ENCODE measurements at places on chromosomes 13 and 19.
A peak's percentile ranks its signal among the peaks of the same experiment; 100 is the strongest.

DNA sequence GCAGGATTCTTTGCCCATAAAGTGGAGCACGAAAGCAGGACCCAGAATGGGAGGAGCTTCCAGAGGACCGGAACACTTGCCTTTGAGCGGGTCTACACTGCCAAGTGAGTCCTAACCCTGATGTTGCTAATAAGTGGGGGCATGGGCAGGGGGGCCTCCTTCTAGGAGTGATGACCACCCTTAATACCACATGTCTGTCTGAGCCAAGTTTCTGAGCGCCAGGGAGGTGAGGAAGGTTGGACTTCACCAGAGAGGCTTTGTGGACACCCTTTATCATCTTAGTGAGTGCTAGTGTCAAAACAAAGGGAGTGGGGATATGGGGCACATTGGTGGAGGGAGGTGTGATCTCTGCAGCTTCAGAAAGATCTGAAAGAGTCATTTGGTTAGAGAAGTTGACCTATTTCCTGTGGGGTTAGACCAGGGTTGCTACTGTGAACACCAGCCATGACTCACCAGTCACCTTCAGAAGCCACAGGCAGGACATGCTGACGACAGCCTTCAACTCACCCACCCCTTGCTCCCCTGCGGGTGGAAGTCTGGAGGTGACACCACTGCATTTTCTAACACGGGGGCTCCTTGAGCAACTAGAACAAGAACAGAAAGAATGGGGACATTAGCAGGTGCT is 8.8 kb downstream of the ALOX5AP start:
- peak; percentile 27 for DNase-seq

DNA sequence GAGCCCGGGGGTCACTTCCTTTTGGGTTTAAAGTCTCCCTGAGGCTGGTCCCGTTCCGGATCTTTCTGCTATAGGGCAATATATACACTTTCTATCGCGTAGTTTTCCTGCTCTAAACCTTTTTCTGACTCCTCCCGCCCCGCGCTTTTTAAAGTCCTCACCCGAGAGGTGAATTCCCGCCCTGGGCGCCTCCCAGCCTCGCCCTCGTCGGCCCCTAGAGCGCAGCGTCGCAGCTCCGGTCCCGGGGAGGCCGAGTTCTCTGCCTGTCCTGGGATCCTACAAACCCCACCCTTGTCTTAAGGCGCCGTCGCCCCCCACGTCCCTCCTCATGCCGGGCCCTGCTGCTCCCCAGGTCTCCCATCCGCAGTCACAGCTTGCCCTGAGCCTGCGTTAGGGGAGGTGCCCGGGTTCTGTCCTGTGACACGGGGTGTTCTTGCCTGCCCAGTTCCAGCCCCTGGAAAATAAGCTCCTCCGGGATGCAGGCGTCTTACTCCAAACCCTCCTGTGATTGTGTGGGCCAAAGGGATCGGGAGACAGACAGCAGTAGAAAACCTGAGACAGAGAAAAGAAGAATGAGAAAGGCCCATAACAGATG is 491 bp downstream of the ZNF525 start:
- DNase-seq, result peak; percentile 31

GRCh38 chr19:15540435-15540834 is 32.1 kb downstream of the CYP4F22 start:
- DNase-seq, result no peak

DNA sequence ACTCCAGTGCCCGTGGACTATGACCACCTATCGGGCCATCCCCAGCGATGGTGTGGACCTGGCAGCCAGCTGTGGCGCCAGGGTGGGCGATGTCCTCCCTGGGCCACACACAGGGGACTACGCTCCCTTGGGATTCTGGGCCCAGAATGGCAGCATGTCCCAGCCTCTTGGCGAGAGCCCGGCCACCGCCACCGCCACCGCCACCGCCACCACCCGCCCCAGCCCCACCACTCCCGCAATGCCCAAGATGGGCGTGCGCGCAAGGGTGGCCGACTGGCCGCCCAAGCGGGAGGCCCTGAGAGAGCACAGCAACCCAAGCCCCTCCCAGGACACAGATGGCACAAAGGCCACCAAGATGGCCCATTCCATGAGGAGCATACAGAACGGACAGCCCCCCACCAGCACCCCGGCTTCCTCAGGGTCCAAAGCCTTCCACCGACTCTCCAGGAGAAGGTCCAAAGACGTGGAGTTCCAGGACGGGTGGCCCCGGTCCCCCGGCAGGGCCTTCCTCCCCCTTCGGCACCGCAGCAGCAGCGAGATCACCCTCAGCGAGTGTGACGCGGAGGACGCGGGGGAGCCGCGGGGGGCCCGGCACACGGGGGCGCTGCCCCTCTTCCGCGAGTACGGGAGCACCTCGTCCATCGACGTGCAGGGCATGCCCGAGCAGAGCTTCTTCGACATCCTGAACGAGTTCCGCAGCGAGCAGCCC is 142.3 kb downstream of the DPF1 start:
- DNase-seq, result no peak

GRCh38 chr19:30590596-30591229 is 218.5 kb downstream of the ZNF536 start:
- no peak for DNase-seq

DNA sequence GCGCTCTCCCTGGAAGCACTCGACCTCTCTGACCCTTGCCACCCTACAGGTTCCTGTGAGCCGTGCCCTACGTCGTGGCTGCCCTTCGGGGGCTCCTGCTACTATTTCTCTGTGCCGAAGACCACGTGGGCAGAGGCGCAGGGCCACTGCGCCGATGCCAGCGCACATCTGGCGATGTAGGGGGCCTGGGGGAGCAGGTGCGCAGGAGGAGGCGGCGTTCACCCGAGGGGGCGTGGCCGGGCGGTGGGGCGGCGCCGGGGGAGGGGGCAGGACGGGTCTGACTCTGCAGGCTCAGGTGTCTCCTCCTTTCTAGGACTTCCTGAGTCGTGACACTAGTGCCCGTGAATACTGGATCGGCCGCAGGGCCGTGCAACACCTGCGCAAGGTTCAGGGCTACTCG is 26.4 kb downstream of the CLEC4M start:
- no peak for DNase-seq

GRCh38 chr19:54180691-54181091 is 7.7 kb upstream of the TMC4 start:
- no peak for DNase-seq

DNA sequence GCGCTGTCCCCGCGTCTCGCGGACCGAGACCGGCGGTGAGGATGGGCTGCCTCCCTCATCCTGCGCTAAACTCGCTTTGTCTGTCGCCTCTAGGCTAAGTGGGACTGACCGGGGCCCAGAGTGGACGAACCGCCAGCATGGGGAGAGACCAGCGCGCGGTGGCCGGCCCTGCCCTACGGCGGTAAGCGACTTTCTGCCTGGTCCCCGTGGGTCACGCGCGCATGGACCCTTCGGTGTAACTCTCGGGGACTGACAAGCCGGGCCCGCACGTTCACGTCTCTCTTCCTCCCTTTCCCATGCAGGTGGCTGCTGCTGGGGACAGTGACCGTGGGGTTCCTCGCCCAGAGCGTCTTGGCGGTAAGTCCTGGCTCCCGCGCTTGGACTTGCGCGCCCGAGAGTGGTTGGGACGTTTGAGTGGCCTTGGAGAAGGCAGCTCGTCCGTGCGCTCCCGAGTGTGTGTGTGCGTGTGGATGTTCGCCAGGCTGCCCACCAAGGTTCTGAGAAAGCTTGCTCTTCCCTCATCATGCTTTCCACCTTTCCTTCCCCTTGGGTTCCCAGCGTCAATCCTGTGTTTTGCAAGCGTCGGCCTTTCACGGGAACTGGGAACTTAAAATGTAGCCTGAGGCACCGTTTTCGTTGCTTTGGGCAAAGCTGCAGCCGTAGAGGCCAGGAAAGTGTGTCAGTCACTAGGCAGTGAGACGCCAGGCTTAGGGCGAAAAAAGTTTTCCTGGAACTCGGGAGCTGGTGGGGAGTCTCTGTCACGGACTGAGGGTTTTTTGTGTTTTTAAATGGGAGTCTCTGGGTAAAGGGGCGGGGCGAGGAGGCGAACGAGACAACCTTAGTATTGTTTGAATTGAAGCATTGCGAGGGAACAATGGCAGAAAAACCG is 927 bp downstream of the COL4A2 start:
- no peak for DNase-seq

DNA sequence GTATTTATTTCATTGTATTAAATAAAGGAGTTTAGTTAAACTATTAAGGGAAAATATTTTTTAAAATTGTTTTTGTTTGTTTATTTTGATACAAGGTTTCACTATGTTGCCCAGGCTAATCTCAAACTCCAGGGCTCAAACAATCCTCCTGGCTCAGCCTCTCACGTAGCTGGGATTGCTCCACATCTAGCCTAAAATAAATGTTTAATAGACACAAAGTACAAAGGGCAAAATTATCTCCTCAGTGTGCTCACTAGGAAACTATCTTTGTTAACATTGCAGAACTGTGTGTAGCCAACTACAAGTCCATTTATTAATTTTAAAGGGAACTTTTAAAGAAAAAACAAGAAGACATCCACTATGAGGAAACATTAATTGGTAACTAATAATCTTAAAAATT is 207.2 kb upstream of the PCDH17 start:
- no peak for DNase-seq

DNA sequence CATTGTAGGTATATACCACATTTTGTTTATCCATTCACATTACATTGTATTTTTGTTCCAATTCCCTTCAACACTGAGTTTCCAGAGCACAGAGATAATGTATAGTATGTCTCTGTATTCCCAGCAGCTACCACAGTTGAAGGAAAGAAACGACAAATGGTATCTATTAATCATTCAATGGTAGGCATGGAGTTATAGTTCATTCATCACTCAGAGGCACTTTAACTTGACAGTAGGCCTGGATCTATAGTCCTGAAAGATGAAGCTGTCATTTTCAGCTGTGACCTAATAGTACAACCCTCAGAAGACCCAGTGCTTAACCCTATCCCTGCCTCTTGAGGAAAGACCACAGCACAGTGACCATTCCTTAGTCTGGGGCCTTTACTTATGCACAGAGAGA is 163.0 kb upstream of the TMTC4 start:
- DNase-seq, result no peak

DNA sequence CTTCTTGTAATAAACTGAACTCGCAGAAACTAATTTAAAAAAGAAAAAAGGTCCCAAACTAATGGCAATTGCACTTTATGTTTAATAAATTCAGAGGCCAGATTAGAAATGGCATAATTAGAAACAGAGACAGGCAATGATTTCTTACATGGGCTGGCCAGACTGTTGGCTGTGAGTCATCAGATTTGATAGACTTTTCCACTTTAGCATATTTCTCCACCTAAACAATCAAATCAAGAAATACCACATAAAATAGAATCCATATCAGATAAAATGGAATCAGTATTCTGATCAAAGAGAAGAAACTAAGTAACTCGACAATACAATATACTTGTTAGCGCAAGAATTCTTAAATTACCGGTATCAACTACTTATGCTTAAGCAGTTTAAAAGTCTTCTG is 29.0 kb downstream of the EXOSC8 start:
- no peak for DNase-seq

DNA sequence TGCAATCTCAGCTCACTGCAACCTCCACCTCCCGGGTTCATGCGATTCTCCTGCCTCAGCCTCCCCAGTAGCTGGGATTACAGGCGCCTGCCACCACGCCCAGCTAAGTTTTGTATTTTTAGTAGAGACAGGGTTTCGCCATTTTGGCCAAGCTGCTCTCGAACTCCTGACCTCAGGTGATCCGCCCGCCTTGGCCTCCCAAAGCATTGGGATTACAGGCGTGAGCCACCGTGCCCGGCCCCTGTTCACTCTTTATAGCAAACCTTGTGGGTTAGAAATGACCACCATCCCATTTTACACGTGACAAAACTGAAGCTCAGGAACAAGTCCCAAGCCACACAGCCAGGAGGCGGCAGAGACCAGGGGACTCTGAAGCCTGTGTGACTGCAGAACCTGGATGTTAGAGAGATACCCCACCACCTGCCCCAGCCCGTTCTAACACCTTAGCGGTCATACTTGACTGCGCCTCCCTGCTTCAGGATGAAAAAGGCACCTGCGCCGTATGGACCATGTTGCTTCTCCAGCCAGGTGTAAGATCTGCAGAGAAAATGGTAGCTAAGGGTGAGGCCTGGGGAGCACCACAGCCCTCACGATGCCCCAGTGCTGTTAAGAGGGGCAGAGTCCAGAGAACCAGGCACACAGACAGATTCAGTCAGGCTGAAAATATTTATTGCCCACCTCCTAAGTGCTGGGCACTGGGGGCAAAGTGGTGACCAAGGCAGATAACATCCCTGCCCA is 3.6 kb downstream of the DMAC2 start:
- no peak for DNase-seq

- DNase-seq, result peak; percentile 48
Observed at GRCh38 chr19:17797424-17798201, 2.7 kb downstream of the B3GNT3 start.

GRCh38 chr19:19533841-19534240 is 4.2 kb upstream of the CILP2 start:
- peak; percentile 61 for DNase-seq

DNA sequence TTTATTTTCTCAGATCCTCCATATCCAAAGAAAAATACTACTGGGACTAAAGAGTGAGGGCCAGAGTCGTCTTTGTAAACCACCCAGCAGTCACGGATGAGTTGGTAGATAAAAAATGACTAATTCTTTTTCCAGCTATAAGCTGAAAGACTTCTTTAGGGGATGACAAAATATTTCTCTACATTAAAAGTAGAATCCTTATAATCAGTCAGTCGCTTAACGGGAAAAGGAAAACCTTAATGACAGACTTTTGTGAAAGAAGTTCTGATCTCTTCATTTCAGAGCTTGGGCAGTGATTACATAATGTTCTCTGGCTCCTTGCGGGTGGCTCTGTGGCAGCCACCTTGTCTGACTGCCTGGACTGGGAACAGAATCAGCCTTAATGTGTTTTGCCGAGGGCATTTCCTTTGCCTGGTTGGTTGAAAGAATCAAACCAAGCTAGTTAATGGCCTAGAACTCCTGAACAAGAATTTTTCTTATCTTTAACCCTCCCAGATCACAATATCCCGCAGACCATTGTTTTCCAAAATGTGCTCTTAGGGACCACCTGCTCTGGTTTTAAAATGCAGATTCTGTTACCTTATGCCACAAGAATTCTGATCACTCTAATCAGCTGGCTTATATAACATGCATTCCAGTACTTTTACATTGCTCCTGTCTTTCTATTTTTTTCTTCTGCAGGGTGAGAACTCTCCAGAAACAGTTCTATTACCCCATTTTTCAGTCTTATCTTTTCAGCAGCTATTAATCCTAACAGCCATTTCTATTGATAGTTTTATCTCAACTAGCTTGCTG is 2.5 kb downstream of the ITM2B start:
- peak; percentile 46 for DNase-seq

GRCh38 chr13:47481536-47481935 is 519.5 kb downstream of the SUCLA2 start:
- no peak for DNase-seq

GRCh38 chr13:64266024-64266423 is 2850.4 kb upstream of the PCDH20 start:
- DNase-seq, result no peak

DNA sequence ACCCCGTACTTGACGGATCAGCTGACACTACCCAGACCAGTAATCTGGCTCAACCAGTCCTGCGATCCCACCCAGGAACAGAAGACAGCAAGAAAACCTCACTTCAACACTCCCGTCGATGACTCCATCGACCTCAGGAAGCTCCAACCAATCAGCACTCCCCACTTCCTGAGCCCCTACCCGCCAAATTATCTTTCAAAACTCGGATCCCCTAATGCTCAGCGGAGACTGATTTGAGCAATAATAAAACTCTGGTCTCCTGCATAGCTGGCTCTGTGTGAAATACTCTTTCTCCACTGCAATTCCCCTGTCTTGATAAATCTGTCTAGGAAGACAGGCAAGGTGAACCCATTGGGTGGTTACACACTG is 1.2 kb downstream of the LSM4 start:
- DNase-seq, result peak; percentile 77

Measured in hematopoietic multipotent progenitor cell treated with erythropoietin and hydrocortisone succinate and interleukin-3 and kit ligand, for 8 days (in vitro differentiated cells).